Ovary (tissue), 10 donors: ENCODE measurements at places on chromosomes 11 and 22. TPM values are rescaled to one million over a fixed set of nuclear protein-coding genes. Genes with fewer than 3 reads are reported as not detected.

GRCh38 chr22:44926124-44926475, 83.7 kb downstream of the PHF21B start:
- no peak overlapping the region for H3K4me3 ChIP-seq
- no peaks in the 10 kb centered on the region for H3K27me3 ChIP-seq
- peaks cover 4% of the 10 kb centered on the region for H3K4me1 ChIP-seq

DNA sequence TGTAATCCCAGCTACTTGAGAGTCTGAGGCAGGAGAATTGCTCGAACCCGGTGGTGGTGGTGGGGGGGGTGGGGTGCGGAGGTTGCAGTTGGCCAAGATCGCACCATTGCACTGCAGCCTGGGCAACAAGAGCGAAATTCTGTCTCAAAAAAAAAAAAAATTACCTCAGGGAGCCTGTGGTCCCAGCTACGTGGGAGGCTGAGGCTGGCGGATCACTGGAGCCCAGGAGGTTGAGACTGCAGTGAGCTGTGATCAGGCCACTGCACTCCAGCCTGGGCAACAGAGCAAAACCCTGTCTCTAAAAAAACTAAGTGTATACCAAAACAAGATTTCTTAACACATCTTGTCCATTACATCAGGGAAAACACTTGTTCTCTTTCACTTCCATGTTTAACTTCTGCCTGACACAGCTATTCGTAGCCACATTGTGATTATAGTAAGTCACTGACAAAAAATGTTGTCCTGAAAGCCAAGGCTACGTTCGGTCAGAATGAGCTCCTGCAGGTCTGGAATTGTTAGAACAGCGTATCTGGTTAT, 1.4 kb downstream of the TMEM80 start:
- H3K27ac ChIP-seq = no peak overlapping the region
- H3K36me3 ChIP-seq = no peaks in the 10 kb centered on the region
- H3K4me1 ChIP-seq = peaks cover 13% of the 10 kb centered on the region
- no peaks in the 10 kb centered on the region for H3K27me3 ChIP-seq
- H3K4me3 ChIP-seq = peak overlapping the region; percentile 100
- no peak for DNase-seq

- no peaks in the 10 kb centered on the region for H3K36me3 ChIP-seq
- H3K27me3 ChIP-seq = no peaks in the 10 kb centered on the region
- no peaks in the 10 kb centered on the region for H3K4me1 ChIP-seq
- no peak overlapping the region for H3K4me3 ChIP-seq
Observed at GRCh38 chr22:41146573-41146972, 54.2 kb downstream of the EP300 start.

DNA sequence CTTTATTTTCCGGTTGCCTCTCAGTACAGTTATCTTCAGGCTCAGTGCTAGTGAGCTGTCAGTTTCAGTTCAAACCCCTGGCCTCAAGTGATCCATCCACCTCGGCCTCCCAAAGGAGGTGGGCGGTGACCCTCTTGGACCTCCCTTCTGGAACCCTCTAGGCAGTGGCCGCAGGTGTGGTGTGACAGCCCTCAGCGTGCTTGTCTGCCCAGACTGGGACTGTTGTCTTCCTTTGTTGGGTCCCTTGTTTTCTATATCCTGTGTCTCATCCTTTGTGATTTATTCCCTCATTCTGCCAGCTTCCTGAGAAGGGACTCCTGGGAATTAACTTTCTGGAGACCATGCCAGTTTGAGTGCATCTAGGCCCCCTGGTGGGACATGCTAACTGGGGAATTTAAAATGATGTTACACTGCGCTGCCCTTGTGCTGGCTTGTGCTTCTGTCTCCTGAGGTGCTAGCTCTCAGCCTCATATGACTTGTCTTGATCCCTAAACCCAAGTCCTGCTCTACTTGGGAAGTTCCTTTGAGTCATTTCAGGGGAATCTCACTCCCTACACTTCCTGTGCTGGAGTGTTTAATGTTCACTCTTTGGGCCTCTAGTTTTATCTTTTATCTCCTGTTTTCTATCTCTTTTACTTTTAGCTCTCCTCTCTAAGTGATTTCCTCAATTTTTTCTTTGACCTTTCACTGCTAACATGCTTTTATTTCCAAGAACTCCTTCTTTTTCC, 19.4 kb downstream of the MED15 start:
- H3K27me3 ChIP-seq = no peaks in the 10 kb centered on the region
- no peak overlapping the region for H3K4me3 ChIP-seq
- DNase-seq = no peak
- no peak overlapping the region for H3K27ac ChIP-seq
- no peaks in the 10 kb centered on the region for H3K36me3 ChIP-seq
- peaks cover 25% of the 10 kb centered on the region for H3K4me1 ChIP-seq

- no peak for DNase-seq
- no peaks in the 10 kb centered on the region for H3K36me3 ChIP-seq
- no peak overlapping the region for H3K4me3 ChIP-seq
- H3K27ac ChIP-seq = no peak overlapping the region
- no peaks in the 10 kb centered on the region for H3K27me3 ChIP-seq
- H3K4me1 ChIP-seq = no peaks in the 10 kb centered on the region
Observed at GRCh38 chr22:38628444-38628843, 27.7 kb downstream of the FAM227A start.

GRCh38 chr11:44928144-44928543, 22.5 kb downstream of the TP53I11 start:
- H3K4me1 ChIP-seq = no peaks in the 10 kb centered on the region
- H3K27me3 ChIP-seq = no peaks in the 10 kb centered on the region
- no peak overlapping the region for H3K4me3 ChIP-seq
- no peaks in the 10 kb centered on the region for H3K36me3 ChIP-seq

- H3K4me3 ChIP-seq = no peak overlapping the region
- H3K36me3 ChIP-seq = no peaks in the 10 kb centered on the region
- H3K27ac ChIP-seq = no peak overlapping the region
- DNase-seq = no peak
- H3K4me1 ChIP-seq = peaks cover 5% of the 10 kb centered on the region
Observed at GRCh38 chr11:72783144-72783905, 10.5 kb downstream of the STARD10 start.

GRCh38 chr22:41524809-41525449, 19.3 kb downstream of the POLR3H start:
- H3K36me3 ChIP-seq = no peaks in the 10 kb centered on the region
- peak overlapping the region; percentile 89 for H3K27ac ChIP-seq
- no peak overlapping the region for H3K4me3 ChIP-seq

DNA sequence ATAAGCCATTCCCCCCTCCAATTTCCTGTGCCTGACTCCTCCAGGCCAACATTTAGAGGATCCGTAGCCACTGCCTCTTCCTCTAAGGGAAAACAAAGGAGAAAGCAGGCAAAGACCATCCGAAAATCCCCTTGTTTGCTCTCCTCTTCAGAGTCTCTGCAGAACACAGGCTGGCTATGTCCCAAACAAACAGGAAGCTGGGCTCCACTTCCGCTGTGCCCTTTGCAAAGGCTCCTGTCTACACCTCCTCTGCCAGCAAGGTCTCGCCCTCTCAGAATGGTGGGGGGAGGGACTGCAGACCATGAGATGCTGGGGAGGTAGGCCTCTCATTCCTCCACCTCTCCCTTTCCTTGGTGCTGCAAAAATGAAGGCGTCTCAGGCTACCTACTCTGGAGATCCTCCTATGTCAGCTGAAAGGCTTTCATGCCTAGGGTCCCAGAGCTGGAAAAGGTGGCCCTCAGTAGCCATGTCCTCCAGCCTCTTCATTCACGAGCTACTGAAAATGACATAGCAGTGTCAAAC, 596.2 kb downstream of the BUD13 start:
- no peaks in the 10 kb centered on the region for H3K36me3 ChIP-seq
- no peak overlapping the region for H3K4me3 ChIP-seq
- H3K27me3 ChIP-seq = no peaks in the 10 kb centered on the region
- no peak for DNase-seq
- no peak overlapping the region for H3K27ac ChIP-seq

GRCh38 chr11:67054836-67055523, 1.7 kb upstream of the RHOD start:
- H3K4me3 ChIP-seq = no peak overlapping the region
- peaks cover 4% of the 10 kb centered on the region for H3K4me1 ChIP-seq
- H3K27me3 ChIP-seq = no peaks in the 10 kb centered on the region
- peak; percentile 41 for DNase-seq
- H3K27ac ChIP-seq = no peak overlapping the region
- no peaks in the 10 kb centered on the region for H3K36me3 ChIP-seq

DNA sequence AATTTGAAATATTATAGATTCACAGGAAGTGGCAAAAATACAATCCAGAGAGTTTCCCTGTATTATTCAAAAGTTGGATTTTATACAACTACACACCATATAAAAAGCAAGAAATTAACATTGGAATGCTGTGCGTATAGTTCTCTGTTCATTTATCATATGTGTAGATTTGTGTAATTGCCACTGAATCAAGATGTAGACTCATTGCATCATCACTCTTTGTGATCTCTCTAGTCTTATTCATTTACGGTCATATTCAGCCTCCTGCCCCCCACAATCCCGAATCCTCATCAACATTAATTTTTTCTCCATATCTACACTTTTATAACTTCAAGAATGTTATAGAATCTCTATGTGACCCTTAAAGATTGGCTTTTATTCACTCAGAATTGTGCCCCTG, 390.6 kb upstream of the B3GAT1 start:
- no peaks in the 10 kb centered on the region for H3K27me3 ChIP-seq
- H3K27ac ChIP-seq = no peak overlapping the region
- H3K4me3 ChIP-seq = no peak overlapping the region
- no peaks in the 10 kb centered on the region for H3K36me3 ChIP-seq

DNA sequence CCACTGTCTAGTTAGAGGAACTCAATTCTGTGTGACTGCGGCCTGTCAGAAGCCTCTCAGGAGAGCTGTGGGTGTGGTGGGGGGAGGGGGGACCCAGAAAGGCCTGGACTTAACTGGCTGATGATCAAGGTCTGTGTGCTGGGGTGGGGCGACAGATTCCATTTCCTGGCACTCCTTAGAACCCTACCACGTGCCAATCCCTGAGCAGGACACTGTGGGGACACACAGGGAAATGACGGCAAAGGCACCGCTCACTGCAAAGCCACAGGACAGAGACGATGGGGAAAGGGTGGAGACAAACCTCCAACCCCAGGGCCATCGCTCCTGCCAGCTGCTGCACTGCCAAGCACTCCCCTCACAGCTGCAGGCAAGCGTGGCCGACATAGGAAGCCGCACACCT, 58.4 kb upstream of the BID start:
- H3K27ac ChIP-seq = peak overlapping the region; percentile 36
- no peaks in the 10 kb centered on the region for H3K4me1 ChIP-seq
- H3K36me3 ChIP-seq = no peaks in the 10 kb centered on the region
- H3K4me3 ChIP-seq = no peak overlapping the region

GRCh38 chr11:72821221-72821919, 7.2 kb downstream of the ATG16L2 start:
- no peaks in the 10 kb centered on the region for H3K27me3 ChIP-seq
- H3K4me1 ChIP-seq = peaks cover 5% of the 10 kb centered on the region
- peak overlapping the region; percentile 41 for H3K4me3 ChIP-seq
- no peaks in the 10 kb centered on the region for H3K36me3 ChIP-seq

DNA sequence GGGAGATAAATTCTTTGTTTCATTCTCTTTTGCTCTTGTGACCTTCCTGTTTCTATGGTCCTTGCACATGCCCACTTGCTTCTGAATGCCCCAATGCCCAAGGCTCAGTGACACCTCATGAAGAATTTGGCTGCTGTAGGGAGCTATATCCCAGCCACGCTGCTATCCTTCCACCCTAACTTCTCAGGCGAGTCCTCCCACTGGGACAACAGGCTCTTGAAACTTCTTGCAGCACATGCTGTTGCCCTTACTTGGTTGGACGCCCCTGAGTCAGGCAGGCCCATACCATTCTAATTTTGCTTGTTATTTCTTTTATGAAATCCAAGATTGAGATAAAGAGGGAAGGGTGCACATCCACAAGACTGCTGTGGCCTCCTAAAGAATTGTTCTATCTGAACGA, 57.6 kb upstream of the BLID start:
- H3K27me3 ChIP-seq = no peaks in the 10 kb centered on the region
- no peak overlapping the region for H3K4me3 ChIP-seq
- H3K36me3 ChIP-seq = no peaks in the 10 kb centered on the region
- H3K4me1 ChIP-seq = peaks cover 2% of the 10 kb centered on the region
- no peak for DNase-seq

DNA sequence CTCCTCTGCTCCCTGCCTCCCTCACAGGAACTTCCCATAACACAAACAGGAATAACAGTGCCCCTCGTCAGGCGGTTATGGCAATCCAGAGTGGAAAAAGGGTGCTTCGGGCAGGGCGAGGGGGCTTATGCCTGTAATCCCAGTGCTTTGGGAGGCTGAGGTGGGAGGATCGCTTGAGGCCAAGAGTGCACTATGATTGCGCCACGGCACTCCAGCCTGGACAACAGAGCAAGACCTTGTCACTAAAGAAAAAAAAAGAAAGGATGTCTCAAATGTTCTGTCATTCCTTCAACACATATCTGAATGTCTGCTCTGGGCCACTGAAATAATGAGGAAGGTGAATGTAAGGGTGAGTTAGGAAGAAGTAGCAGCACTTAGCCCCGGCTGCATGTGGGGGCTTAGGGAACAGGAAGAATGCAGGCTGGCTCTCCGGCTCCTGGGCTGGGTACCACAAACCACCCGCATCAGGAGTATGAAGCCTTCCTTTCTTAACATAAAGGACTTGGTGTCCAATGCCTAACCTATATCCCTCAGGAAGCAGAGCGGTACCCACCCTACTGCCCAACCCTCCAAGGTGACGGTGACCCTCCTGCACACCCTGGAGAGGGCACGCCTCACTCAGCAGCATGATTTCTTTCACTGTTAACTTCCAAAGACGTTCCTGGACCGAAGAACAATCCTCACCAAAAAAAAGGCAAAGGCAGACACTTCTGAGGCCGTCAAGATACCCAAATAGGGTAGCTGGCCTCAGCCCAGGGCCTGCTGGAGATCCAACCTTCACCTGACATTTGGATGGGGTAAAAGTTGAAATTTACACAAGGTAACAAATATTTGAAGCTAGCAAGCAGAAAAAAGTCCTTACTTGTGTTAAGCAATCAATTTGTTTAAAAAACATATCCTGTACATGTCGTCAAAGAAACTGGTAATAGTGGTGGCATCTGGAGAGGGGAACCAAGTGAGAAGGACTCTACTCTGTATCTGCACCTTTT, 3.8 kb downstream of the CPT1A start:
- H3K27ac ChIP-seq = peak overlapping the region; percentile 62
- peaks cover 17% of the 10 kb centered on the region for H3K4me1 ChIP-seq
- DNase-seq = no peak
- no peaks in the 10 kb centered on the region for H3K27me3 ChIP-seq
- no peak overlapping the region for H3K4me3 ChIP-seq
- no peaks in the 10 kb centered on the region for H3K36me3 ChIP-seq

DNA sequence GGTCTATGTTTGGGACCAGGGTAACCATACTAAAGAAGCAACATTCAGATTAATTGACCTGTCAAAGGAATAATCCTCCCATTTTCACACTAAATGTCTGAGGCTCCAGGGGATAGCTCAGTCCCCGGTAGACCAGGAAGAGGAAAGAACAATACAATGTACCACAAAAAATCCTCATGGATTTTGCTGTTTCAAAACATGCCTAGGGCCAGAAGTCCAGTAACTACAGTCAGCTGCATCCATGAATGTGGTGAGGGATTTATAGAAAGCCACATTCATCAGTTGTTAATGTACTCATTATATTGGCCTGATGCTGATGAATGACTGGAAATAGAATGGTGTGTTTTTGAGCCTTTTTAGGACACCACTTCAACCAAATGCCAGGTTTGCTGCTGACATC, 6.9 kb upstream of the ETS1 start:
- H3K27me3 ChIP-seq = no peaks in the 10 kb centered on the region
- no peaks in the 10 kb centered on the region for H3K4me1 ChIP-seq
- H3K27ac ChIP-seq = no peak overlapping the region
- DNase-seq = no peak
- H3K4me3 ChIP-seq = no peak overlapping the region

Gene DGCR8
- 24.1 TPM for total RNA-seq

Gene APOA4
- total RNA-seq = not detected

Gene MIOX
- total RNA-seq = not detected

Gene OR52H1
- 0.89 TPM for total RNA-seq

Gene RFPL3
- not detected for total RNA-seq

Gene SERHL2
- 15.9 TPM for total RNA-seq

Gene TBX10
- total RNA-seq = not detected

Gene BTG4
- total RNA-seq = not detected

Gene CRYBB3
- not detected for total RNA-seq
